Breast epithelium (tissue), 4 donors: ENCODE measurements at places on chromosomes 5 and 9. TPM values are rescaled to one million over a fixed set of nuclear protein-coding genes. Genes with fewer than 3 reads are reported as not detected.

NUDT2 gene
- 22.0 TPM for total RNA-seq

XRCC4 gene
- 10.4 TPM for total RNA-seq

DNA sequence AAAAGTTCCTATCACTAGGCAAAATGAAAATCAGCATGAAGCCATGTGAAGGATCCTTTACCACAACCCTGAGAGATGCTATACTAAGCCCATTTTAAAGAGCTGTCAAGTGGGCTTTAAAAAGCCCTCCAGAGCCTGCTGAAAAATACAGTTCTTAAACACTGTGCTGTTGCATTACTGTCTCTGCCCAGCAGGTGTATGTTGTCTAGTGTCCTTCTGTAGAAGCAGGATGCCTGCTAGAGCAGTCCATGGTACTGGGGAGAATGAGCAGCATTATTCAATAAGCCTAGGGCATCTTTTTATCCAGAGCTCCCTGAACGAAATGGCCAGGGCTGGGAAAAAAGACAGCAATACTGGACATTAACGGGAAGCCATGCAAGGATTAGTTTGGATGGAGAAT lies 126.2 kb upstream of the PLCXD3 start:
- H3K27ac ChIP-seq, result no peak overlapping the region
- no peaks in the 10 kb centered on the region for H3K4me1 ChIP-seq
- no peak for DNase-seq
- no peaks in the 10 kb centered on the region for H3K27me3 ChIP-seq
- H3K4me3 ChIP-seq, result no peak overlapping the region

GRCh38 chr5:76765249-76765648 lies 49.3 kb downstream of the F2R start:
- no peak overlapping the region for H3K4me3 ChIP-seq
- no peaks in the 10 kb centered on the region for H3K4me1 ChIP-seq
- H3K36me3 ChIP-seq, result no peaks in the 10 kb centered on the region
- no peak overlapping the region for H3K27ac ChIP-seq
- DNase-seq, result no peak

- peak overlapping the region; percentile 30 for H3K4me3 ChIP-seq
- H3K27ac ChIP-seq, result peak overlapping the region; percentile 45
- no peaks in the 10 kb centered on the region for H3K27me3 ChIP-seq
- DNase-seq, result no peak
Observed at GRCh38 chr9:93501406-93501805, 48.0 kb upstream of the FAM120AOS start.
